ENCODE measurements at places on chromosomes 2 and 18.

DNA sequence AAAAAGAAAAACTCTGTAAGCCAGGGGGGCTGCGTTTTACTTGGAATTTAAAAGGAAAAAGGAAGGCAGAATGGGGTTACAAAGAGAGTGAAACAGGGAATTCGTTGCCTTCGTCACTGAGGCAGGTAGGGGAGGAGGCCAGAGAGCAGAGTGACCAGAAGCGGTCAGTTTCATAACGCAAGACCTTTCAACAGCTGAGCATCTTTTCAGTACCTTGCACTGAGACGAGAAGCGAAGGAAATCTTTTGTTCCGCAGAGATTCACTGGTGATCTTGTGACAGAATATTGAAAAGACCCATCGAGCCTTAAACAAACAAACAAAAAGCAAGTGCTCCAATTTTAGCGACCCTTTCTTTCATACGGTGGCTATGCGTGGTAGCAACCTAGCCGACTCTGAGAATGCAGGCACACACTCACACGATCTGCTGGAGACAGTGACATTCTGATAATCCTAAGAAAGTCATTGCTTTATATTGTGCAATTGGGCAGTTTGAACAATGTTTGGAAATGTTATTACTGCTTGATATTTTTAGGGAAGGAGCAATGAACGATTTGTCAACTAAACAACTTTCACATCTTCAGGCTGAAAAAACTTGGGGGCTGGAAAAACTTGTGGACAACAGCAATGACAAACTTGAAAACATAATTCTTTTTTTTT lies 93.8 kb upstream of the ODC1 start:
- no peak for DNase-seq

GRCh38 chr2:190607657-190608357 lies 41.1 kb upstream of the NAB1 start:
- DNase-seq, result no peak

DNA sequence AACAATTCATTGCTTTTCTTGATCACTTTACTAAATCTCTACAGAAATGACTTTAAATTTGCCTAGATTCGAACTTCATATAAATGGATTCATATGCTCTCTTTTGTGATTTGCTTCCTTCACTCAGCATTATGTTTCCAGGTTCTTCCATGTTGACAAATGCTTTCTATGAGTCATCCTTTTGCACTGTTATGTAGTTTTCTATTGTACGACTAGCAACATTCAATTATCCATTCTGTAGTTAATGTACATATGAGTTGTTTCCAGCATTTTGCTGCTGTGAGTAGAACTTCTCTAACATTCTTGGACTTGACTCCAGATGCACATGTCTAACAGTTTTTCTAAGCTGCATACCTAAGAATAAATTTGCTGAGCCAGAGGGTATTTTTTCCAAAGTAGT lies 66.5 kb upstream of the NEUROD1 start:
- DNase-seq, result no peak

GRCh38 chr2:119350311-119350998 lies 16.2 kb downstream of the C2orf76 start:
- DNase-seq, result no peak

GRCh38 chr2:109558076-109558882 lies 55.5 kb downstream of the SEPTIN10 start:
- DNase-seq, result peak; percentile 66

- peak; percentile 45 for DNase-seq
Measured at GRCh38 chr18:13710414-13710831, 15.9 kb downstream of the FAM210A start.

- no peak for DNase-seq
Measured at GRCh38 chr2:25566094-25566493, 107.3 kb downstream of the DTNB start.

DNA sequence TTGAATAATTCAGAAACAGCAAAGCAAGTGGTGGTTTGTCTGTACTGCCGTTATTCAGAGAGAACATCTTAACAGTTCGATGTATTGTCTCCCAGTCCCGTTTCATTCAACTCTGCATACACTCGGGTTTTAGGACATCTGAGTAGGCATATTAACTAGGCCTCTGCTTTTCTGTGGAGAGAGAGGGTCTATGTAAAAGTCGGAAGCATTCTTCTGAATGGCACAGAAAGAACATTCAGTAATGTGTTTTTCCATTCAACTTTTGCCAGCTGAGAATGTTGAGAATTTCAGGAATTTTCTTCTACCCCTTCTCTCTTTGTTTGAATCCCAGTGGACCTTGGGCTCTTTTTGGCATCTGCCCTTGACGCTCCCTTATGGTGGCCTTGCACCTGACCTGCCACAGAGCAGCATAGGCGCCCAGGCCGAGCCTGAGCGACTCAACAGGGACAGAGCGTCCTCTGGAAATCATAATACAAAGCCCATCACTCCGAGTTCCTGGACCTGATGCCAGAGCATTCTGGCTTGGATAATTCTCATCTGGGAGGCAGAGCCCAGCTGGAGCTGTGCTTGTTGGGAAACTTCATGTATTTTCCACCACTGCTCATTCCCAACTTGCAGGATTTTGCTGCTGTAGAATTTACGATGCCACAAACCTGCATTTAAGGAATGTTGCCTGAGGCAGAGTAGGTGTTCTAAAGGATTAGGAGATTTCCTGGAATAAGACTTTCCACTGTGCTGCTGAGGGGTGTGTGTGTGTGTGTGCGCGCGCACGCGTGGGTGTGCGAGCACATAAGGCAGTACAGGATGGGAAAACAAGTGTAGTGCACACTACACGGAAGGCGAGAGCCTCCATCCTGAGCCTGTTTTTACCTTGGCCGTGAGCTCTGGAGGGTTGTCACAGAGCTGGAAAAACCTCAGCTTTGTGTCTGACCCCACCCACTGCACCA lies 77.2 kb upstream of the TXNDC2 start:
- no peak for DNase-seq

- DNase-seq, result peak; percentile 42
Measured at GRCh38 chr2:236525411-236525997, 44.1 kb upstream of the ACKR3 start.

- no peak for DNase-seq
Measured at GRCh38 chr2:1748741-1749488, 4.6 kb upstream of the PXDN start.

- no peak for DNase-seq
Measured at GRCh38 chr2:228048838-228049490, 132.5 kb downstream of the SPHKAP start.

GRCh38 chr2:23425338-23425871 lies 40.4 kb downstream of the KLHL29 start:
- DNase-seq, result no peak

- DNase-seq, result no peak
Measured at GRCh38 chr18:61954096-61954746, 61.4 kb upstream of the RNF152 start.

DNA sequence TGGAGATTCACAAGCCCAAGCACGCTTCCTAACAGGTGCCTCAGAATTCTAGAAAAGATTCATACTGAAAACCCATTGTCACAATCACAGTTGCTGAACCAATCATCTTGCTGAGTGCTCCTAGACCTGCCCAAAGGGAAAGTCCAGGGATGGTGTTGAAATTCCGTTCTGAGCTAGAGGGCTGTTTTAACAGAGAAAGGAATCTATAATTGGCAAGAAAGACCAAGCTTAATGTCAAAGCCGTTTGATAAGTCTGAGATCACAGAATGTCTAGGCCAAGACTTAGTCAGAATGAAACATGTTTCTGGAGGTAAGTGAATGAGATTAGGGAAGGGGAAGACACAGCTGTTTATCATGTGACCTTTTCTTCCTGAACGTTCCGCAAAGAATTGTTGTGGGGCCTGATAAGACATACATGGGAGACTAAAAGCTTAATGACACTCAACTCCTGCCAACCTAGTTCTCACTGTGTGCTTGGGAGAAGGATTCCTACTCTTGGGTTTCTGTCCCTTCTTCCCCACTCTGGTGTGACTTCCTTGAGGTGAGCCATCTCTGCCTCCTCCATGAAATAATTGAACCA lies 27.5 kb downstream of the PMAIP1 start:
- peak; percentile 49 for DNase-seq

GRCh38 chr18:48735681-48736255 lies 196.9 kb downstream of the CTIF start:
- DNase-seq, result no peak

- DNase-seq, result no peak
Measured at GRCh38 chr18:33802955-33803354, 224.9 kb downstream of the ASXL3 start.

DNA sequence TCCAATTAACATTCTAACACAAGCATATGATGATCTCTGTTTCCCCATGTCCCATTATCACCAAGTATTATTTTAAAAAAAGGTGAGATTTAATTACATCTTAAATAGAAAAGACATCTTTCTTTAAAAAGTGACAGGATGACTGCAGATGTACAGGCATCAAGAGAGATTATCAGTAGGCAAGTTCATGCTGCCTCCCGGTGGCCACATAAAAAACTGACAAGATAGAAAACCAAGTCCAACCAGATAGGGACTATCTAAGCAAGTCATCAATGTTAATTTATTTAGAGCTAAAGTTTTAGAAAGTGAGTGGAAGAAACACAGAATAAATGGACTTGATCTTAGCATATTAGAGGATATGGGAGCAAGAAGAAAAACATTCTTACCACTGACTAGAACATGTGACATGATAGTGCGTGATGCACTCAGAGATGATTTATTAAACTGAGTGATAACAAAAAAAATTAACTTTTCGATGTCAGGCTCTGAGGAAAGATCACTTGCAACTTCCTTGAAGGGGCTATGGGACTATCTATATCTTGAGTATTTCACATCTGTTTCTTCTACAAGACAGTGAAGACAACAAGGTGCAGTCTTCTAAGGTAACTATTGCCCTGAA lies 5.4 kb upstream of the TDRD15 start:
- peak; percentile 15 for DNase-seq

- DNase-seq, result no peak
Measured at GRCh38 chr2:140972724-140973123, 1158.1 kb downstream of the LRP1B start.

DNA sequence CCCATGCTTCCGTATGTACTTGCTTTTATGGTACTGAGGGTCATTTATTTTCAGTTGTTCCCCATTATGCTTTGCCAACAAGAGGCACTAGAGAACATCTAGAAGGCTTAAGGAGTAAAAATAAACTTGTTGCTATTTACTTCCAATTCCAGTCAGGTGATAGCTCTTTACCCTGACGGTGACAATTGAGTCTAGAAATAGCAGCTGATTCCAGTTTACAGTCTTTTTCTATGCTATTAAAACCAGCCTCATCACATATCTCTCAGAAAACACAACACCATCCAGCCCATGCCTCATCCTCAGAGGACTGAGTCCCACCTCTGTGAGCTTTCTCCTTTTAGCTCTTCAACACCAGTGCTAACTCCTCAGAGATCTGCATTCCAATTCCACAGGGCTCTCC lies 327.0 kb downstream of the GPD2 start:
- no peak for DNase-seq

GRCh38 chr2:64623242-64623850 lies 30.4 kb downstream of the SERTAD2 start:
- DNase-seq, result no peak

DNA sequence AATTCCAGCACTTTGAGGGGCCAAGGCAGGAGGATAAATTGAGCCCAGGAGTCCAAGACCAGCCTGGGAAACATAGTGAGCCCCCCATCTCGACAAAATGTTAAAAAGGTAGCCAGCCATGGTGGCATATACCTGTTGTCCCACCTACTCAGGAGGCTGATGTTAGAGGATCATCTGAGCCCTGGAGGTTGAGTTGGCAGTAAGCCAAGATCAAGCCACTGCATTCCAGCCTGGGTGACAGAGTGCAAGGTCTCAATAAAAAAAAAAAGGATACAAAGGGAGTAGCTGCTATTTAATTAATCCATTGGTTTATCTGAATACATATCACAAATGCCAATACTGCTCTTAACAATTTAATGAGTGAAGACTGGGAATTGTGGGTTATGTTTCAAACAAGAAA lies 327.8 kb downstream of the CPS1 start:
- DNase-seq, result no peak

- DNase-seq, result no peak
Measured at GRCh38 chr2:72623481-72623880, 202.4 kb downstream of the EXOC6B start.

DNA sequence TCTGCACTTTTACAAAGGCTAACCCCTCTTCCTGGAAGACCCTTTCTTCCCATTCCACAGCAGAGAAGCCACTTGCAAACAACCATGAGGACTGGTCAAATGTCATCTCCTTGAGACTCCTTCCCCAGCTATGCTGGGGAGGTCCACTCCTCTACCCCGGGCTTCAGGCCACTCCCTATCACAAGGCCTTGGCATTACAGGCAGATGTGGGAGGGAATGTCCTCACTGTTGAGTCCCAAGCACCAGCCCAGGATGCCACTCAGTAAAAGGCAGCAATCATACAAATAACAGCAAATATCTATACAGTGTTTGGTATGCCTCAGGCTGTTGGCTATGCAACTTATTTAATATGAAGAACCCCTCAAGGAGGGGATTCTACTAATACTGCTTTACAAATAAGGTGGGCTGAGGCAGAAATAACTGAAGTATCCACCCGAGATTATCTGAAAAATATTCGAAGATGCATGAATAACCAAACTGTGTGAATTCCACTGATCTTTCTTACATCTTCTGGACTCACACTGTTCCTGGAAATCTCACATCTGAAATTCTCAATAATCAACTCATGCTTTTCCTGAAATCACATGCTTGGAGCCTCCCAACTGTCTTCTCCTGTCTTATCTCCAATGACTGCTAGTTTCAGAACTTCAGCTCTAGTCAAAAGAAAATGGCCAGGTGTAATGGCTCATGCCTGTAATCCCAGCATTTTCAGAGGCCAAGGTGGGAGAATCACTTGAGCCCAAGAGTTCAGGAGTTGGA lies 226.3 kb downstream of the TCF4 start:
- DNase-seq, result no peak

GRCh38 chr18:34528177-34528576 lies 181.9 kb upstream of the DTNA start:
- DNase-seq, result no peak

DNA sequence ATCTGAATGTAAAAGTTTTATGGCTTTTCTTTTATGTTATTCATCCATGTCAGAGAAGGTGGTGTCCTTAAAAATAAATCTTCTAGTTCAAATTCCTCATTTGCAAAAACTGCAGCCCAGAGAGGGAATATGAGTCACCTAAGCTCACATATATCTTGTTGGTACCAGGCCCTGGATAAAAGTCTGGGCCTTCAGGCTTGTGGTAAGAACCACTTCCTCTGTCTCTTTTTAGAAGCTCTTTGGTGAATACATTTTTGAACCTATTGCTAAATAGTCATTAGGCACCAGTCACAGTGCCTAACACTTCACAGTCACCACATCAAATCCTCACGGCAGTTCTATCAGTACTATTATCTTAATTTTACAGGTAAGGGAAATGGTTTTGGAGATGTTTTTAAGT lies 199.2 kb downstream of the KCNS3 start:
- peak; percentile 43 for DNase-seq

GRCh38 chr2:65326276-65326675 lies 98.6 kb downstream of the ACTR2 start:
- no peak for DNase-seq

- DNase-seq, result peak; percentile 93
Measured at GRCh38 chr18:3721771-3722648, 272.0 kb downstream of the TGIF1 start.

- DNase-seq, result no peak
Measured at GRCh38 chr2:149076863-149077412, 38.4 kb downstream of the LYPD6B start.

GRCh38 chr2:124317628-124318027 lies 292.5 kb downstream of the CNTNAP5 start:
- no peak for DNase-seq

GRCh38 chr2:6914828-6915227 lies 2.4 kb upstream of the RNF144A start:
- no peak for DNase-seq

Measured in inflammatory macrophage treated with lipopolysaccharide for 4 hours (primary cell).